ENCODE measurements at places on chromosomes 1 and 21. TPM values are rescaled to one million over a fixed set of nuclear protein-coding genes. Genes with fewer than 3 reads are reported as not detected.
A peak's percentile ranks its signal among the peaks of the same experiment; 100 is the strongest.

DNA sequence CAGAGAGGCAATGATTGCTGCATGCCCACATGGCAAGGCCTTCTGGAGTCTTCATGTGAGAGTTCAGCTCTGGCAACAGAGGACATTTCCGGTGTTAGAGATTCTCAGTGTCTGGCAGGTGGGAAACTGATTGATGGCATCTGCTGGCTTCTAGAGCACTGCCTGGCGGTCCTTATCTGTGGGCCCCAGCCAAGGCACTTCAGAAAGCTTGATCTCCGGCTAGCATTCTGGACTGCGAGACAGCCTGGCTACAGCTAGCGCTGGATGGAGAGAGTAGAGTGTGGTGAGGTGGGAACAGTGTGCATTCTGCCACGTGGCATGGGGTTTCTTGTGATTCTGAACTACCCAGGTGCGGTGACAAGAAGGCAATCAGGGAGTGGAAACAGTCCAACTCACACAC, 9.4 kb downstream of the ZNF678 start:
- no peak for DNase-seq

DNA sequence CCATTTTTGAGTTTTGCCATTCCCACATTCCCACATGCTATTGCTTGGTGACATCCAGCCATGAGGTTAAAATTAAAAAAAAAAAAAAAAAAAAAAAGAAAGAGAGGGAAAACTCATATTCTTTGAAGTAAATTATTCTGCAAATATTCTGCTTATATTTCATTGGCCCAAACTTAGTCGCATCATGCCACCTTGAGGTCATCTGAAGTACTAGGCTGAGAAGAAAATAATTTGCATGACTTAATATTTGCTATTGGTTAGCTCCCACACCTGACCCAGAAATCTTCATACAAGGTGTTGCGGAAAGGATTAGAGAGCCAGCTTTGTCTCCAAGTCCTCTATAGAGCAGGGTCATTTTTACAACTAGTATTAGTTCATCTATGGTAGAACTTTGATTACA, 2206.0 kb downstream of the MRPL39 start:
- DNase-seq = no peak

GRCh38 chr1:156750191-156750672, 1.2 kb downstream of the HDGF start:
- DNase-seq = peak; percentile 68

DNA sequence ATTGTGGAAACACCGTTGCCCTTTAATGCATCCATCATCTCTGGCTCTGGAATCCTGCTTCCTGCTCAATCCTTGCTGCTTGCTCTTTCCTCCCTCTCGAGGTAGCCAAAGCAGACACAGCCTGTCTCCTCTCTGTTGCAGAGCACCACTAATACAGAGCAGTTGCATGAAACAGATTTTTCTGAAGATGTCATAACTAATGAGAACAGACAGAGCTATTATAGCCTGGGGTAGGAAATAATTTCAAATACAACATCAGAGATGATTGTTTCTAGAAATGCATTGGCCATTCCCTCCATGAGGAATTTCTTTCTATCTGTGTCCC, 23.3 kb upstream of the ACBD6 start:
- no peak for DNase-seq

The OR2M2 gene
- total RNA-seq = not detected

- no peak for DNase-seq
Observed at GRCh38 chr1:204319462-204319861, 40.3 kb downstream of the PLEKHA6 start.

The SMCP gene
- total RNA-seq = not detected

- no peak for DNase-seq
Observed at GRCh38 chr1:165834229-165834628, 6.8 kb downstream of the UCK2 start.

The ZNF648 gene
- 0.14 TPM for total RNA-seq

DNA sequence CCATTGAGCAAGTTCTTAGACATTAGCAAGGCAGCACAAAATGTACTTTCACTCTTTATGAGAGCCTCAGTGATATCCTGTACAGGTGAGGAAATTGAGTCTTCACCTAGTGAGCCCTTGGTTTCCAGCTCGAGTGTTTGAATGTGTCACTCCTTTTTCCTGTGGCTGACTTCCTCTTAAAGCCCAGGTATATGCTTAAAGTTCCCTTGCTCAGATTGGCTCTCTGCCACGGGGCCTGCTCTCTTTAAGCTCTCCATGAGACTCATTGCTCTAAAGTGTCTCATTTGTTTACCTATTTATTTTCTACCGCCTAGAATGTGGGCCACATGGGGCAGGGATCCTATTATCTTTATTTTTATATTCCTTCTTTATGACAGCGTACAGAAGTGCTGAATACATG, 324.9 kb downstream of the SIPA1L2 start:
- DNase-seq = no peak

DNA sequence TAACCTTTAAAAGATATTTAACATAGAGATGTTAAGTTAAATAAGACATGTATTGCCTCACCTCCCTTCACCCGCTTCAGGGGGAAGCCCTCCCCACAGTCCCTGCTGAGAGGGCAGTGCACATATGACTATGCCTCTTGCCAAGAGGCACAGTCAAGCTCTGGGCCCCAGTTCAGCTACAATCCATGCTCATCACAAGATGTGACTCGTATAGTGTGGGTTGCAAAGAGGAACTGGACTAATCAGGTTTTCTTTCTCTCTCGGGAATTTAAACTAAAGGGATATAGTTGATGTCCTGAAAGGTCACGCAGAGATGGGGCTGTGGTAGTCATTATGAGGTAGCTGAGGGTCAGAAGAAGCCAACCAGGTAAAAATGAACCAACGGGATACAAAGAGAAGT, 35.6 kb downstream of the LYST start:
- no peak for DNase-seq

DNA sequence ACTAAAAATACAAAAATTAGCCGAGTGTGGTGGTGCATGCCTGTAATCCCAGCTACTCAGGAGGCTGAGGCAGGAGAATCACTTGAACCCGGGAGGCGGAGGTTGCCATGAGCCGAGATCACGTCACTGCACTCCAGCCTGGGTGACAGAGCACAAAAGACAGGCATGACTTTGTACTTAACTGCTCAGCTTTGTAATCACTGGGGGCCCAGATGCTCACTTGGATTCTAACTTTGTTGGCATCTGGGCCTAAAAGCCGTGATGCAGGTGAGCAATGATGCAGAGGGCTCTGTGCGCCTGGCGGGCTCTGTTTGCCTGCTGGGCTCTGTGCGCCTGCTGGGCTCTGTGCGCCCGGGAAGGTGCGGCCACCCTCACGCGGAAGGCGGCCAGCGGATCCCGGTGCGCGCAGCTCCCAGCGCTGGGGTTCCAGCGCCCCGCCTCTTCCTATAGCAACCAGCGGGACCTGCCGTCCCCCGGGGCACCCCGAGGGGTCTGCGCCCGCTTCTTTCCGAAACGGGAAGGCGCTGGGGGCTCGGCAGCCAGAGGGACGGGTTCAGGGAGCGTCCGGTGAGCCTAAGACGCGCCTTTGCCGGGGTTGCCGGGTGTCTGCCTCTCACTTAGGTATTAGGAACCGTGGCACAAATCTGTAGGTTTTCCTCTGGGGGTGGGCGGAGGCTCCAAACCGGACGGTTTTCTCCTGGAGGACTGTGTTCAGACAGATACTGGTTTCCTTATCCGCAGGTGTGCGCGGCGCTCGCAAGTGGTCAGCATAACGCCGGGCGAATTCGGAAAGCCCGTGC, 31.7 kb downstream of the PRMT2 start:
- DNase-seq = no peak

- DNase-seq = no peak
Observed at GRCh38 chr1:5221451-5221850, 567.0 kb downstream of the AJAP1 start.

The ENAH gene
- 27.8 TPM for total RNA-seq

DNA sequence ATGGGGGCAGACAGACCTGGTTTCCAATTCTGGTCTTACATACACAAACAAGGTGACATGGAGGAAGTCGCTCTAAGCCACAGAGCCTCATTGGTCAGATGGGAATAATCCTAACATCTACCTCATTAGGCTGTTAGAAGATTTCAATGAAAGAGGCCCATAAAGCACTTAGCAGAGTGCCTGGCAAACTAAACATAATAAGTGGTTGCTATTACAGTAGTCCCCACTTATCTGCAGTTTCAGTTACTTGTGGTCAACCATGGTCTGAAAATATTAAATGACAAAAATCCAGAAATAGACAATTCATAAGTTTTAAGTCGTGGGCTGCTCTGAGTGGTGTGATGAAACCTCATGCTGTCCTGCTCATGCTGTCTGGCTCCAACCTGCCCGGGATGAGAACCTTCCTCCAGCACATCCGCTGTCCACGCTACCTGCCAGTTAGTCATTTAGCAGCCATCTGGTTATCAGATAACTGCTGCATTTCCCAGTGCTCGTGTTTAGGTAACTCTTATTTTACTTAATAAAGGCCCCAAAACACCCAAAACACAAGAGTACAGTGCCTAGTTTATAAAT, 112.3 kb downstream of the DDX20 start:
- no peak for DNase-seq

- DNase-seq = no peak
Observed at GRCh38 chr1:75583282-75583681, 27.6 kb downstream of the SLC44A5 start.

The SLC6A17 gene
- total RNA-seq = 2.4 TPM

- no peak for DNase-seq
Observed at GRCh38 chr1:56551691-56552090, 27.7 kb downstream of the PLPP3 start.

- DNase-seq = no peak
Observed at GRCh38 chr1:91572044-91572443, 71.4 kb downstream of the CDC7 start.

The ADAMTS5 gene
- total RNA-seq = 0.66 TPM

DNA sequence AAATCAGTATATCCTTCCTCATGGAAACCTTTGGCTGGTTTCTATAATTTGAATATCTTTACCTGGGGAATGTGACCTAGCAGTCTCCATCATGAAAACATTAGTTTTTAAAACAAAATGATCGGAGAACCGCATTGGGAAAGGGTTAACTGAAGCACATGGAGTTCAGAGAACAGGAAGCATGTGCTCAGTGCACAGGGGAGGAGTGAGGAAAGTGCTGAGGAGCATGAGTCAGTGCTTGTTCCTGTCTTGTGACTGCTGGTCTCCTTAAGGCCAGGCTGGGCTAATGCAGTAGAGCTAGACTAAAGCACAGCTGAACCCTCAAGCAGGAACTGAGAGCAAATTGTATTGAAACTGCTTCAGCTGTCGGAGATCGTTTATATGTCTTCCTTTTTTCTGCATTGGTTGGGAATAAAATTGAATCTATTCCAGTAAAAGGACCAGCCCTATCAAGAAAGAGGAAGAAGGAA, 5.8 kb downstream of the IFI16 start:
- DNase-seq = no peak

The BEND5 gene
- 3.5 TPM for total RNA-seq

Data from pancreas (tissue), 10 donors.